ENCODE measurements at places on chromosomes 16 and 17.

- no peak for DNase-seq
These were observed 36.6 kb upstream of the TMEM132E start for GRCh38 chr17:34542700-34543336.

DNA sequence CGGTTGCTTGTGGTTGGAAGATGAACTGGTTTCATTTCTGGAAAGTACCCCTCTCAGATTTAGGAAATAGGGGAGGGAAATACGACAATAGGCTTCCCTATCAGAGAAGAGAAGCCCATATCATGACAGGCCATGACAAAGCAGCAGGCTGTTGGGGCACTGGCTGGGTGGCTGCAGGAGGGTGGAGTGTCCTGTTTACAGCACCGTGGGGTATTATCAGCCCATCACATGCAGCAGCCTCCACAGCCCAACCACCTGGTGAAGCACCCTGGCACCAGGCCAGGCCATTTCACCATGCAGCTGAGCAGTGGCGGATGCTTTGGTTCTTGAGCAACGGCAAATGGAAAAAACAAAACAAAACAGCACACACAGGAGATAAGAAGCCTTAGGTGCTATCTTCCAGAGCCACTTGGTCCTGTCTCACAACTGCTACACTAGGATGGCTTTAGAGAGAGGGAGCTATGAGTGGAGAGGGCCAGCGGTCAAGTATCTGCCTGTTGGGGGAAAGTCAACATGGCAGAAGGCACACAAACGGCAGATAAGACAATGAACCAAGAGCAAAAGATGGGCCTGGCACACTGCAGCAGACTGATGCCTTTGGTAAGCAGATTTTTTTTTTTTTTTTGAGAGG is 24.2 kb downstream of the FAM117A start:
- DNase-seq, result no peak

- no peak for DNase-seq
These were observed 55.9 kb downstream of the SDK2 start for GRCh38 chr17:73588301-73588846.

- no peak for DNase-seq
These were observed 4.0 kb downstream of the MAFG start for GRCh38 chr17:81923302-81924260.

DNA sequence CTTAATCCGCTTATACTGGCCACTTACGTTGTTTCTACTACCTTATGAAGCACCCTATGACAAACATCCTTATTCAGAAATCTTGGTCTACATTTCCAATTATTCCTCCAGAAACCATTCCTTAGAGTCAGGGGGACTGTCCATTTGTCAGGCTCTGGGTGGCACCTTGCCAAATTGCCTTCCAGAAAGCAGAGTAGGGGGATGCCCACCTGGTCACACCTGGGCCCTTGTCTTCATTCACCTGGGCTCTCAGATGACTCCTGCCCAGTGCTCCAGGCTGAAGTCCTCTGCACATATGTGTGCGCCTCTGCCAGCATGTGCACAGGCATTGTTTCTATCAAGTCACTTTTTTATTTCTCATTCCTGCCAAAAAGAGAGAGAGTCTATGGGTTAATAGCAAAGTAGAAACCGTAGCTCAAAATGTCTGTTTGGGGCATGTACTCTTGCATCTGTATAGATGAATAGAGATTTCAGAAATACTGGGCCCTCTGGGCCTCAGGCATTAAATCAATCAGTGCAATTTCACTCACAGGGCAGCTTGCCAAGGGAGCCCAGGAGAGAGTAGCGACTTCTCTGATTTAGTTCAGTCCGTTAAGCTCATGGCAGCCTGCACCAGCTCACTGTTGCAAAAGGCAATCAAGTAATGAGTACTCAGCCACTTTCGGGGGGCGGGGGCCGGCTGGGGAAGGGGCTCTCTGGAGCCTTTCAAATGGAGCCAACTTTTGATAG is 104.7 kb downstream of the SOCS1 start:
- no peak for DNase-seq

DNA sequence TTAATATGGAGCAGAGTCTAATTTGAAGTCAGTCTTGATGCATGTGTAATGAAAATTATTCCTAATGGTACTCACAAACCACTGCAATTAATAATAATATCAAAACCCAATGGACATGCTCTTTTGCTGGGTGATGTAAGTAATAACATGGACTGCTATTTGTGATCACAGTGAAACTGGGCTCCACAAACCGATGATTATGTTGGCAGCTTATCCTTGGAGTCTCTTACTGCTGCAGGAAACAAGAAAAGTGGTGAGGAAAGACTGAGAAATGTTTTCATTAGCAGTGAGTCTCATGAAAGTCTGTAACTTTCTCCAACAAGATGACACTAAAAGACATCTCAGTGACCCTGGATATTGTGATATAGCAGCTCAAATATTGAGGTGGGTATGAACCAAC is 45.2 kb downstream of the TMEM100 start:
- no peak for DNase-seq

- DNase-seq, result no peak
These were observed 24.1 kb upstream of the KCNJ16 start for GRCh38 chr17:70050931-70051330.

DNA sequence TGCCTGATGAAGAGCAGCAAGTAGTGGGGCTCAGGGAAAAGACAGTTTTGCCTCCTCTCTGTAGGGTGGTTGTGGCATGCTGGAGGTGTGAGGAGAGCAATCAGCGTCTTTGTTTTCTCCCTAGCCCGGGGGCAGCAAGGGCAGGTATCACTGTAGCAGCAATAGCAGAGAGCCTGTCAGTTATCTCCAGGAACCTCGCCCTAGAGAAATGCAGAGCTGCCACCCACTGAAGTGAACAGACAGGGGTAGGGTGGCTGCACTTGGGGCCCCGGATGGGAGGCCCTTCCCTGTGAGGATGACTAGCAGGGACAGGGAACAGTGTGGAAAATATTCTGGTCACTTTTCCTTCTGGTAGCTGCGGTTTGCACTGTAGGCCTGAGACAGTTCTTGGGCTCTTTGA is 886.5 kb downstream of the CDH8 start:
- no peak for DNase-seq

DNA sequence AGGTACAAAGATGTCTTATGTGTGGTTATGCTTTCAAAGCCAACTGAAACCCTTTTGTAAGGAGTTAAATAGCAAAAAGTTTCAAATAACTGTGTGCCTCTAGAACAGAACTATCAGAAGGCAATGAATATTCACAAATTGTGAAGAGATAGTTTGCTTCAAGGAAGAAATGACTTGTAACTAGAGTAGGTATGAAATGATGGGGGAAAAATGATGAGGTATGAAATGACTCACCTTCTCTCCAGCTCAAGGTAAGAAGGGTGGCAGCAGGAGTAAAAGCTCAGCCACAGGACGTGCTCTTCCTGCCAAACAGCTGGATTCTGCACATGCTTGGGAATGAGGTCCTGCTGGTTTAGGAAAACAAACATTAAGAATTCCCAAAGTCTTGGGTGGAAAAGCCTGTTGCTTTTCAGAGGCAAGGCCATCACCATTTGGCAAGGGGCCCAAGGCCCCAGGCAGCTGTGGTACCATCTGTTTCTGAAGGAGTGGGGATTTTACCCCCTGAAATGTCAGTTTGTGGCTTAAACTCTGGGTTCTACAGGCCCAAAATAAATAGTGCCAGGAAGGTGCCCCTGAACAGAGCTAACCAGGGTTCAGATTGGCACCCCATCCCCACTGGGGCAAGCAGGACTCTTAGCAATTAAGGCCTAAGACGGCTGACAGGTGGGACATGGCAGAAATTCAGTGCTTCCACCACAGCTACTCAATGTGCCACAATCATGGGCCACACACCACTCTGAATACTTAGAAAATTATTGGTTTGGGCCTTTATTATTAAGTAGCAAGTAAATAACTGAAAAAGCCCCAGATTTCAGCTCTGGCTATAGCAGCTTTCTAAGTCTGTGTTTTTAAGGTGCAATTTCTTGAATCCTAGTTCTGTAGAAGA is 13.3 kb downstream of the HERPUD1 start:
- DNase-seq, result no peak

DNA sequence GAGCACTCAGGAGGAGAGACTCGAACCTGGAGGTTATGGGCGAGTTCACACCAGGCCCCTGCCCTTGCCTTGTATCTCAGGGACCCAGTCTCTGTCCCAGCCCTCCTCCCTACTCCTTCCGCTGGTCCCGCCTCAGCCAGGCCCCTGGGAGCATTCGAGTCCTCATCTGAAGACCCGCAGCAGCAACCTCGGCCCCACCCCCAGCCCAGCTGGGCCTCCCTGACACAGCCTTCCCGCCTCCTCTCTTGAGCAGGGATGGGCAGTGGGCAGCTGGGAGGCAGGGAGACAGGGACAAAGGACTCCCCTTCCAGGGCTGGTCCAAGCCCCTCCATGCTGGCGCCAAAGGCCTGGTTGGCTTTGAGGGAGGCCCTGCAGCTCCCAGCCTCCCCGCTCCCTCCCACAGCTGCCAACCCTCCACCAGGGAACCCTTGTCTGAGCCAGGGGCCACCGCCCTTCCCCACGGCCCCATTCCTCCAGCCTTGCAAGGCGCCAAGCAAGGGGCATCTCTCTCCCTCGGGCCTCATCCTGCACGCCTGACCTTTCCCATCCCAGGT is 15.4 kb upstream of the ZC3H18 start:
- DNase-seq, result no peak

DNA sequence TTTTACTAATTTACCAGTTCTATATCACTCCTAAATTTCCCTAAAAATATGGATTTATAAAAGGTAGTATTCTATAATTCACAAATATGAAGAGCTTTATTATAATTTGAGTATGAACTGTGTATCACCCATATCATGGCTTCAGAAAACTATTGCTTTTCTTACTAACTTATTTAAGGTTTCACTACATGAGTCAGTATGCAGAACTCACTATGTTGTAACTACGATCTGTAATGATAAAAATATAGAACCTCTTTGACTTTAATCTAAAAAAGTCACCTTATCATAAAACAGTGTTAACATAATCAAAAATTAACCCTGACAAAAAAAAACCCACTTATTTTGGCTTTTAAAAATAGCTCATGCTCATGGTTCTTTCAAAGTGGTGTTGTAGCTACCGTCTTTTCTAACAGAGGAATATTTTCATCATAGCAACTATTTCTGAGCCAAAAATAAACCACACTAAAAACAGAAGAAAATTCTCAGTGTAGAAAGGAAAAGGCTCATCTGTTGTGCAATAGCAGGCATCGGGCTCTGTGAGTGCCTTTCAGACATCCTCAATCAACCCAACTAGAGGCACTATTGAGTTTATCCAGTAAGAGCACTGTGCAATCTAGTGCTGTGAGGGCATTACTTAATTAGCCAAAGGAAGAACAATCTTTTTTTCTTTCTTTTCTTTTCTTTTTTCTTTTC is 42.1 kb downstream of the ITGAM start:
- no peak for DNase-seq

GRCh38 chr17:57447990-57448758 is 191.9 kb downstream of the MSI2 start:
- no peak for DNase-seq

- no peak for DNase-seq
These were observed 91.2 kb downstream of the CMIP start for GRCh38 chr16:81535679-81536360.

DNA sequence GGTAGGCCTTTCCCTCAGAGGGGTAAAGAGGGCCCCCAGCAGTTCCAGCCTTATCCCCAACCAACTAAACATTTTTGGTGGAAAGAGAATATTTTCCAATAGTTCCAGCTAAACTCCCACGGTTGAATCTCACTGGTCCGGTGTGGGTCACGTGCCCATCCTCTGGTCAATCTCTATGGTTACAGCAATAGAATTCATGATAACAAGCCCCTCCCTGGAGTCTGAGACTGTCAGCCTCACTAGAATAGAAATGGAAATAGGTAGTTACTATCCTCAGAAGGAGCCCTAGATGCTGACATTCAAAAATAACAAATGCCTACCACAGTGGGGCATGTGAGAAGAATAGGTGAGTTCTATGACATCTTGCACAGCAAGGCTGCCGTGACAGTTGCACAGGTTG is 37.5 kb upstream of the LITAF start:
- no peak for DNase-seq

GRCh38 chr17:62652251-62653001 is 25.0 kb downstream of the MRC2 start:
- DNase-seq, result no peak

DNA sequence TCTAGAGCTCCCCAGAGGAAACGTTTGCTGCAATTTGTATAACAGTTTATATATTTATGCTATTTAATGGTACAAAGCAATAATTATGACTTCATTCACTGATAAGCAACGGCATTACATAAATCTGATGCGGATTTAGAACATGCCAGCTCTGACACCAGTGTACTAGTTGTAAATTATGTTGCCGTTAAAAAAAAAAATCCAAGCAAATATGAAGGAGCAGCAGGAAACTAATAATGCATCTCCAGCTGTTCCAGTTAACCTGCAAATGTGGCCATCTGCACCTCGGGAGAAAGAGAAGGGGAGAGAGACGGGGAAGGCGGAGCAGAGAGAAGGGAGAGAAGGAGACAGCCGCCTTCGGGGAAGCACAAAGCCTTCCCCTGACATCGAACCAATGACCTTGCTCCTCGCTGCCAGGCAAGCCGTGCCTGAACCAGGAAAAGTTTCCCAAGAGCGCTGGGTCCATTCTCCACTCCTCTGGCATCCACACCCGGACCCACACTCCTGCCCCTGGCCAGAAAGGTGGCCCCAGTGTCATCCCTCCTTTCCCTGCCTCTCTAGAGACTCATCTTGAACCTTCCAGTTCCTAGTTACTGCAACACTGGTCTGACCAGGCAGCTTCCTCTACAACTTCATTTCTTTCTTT is 174.8 kb downstream of the C16orf78 start:
- DNase-seq, result no peak

DNA sequence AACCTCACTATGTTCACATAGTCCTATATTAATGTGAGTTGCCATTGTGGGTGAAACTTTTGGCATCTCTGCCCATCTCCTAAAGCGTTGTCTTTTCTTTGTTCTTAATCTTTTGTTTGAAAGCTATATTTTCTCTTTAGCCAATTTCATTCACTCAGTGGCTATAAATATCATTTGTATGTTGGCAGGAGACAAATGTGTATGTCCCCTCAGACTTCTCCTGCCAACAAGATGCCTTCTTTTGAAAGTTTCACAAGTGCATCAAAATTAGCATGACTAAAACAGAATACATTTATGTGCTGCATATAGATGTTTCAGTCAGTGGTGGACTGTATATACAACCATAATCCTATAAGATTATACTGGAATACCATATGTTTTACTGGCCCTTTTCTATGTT is 109.0 kb downstream of the CA10 start:
- DNase-seq, result no peak

DNA sequence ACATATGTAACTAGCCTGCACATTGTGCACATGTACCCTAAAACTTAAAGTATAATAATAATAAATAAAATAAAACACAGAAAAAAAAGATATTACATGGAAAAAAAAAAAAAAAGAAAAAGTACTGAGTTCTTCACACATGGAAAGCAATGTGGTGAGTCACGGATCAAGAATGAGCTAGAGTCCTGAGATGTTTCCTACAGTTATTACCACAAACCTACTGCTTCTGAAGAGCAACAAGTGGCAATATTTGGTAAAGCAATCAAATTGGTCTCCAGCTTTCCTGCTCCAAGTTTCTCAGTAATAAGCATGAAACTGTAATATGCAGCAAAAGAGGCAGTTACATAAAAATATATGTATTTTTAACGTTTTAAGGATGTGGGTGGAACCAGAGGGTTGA is 223.3 kb upstream of the SALL1 start:
- no peak for DNase-seq

DNA sequence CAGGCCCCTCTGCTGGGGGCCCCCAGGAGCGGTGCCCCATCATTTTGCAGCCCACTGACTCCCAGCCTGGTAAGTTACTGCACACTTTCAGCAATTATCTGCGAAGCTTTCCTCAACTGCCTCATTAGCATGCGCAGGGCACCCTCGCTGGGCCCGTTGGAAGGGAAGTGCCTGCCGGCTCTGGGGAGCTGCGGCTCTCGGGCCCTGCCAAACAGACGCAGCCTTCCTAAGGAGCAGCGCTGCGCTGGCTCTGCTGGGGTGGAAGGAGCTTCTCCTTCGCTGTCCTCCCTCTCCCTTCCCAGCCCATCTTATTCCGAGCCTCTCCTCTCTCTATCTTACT is 71.0 kb downstream of the RBBP6 start:
- no peak for DNase-seq
